T-helper 2 cell treated with Interferon-gamma antibody and Interleukin-4, amounts not matched to agents 5 μg/mL and 100 μg/mL, for 36 hours (primary cell): ENCODE measurements at places on chromosomes 16 and 17.

- no peak for DNase-seq
These were observed 2.7 kb downstream of the LDAF1 start for GRCh38 chr16:21161211-21161610.

DNA sequence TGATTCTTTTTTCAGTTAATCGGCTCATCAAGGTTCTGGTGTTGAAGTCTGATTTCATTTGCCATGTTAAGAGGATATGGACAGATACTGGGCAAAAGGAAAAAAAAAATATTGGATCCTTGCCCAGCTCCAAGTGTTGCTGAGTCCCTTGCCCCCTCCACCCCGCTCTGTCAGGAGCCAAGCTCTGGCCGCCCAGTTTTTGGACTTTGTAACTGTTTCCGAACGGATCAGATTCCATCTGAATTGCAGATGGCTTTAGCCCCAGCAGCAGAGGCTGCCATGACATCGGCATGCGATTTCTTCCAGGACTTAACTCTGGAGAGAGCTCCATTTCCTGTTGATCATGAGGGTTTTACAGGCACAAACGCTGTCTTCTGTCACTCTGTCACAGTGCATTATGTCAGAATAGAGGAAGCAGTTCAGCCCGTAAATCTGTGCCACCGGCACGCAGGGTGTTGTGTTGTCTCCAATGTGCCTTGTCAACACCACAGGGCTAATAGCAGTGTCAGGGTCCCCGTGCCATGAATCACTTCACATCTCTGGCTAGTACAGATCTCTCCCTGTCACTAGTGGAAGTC, 615.6 kb downstream of the MAF start:
- DNase-seq = no peak

DNA sequence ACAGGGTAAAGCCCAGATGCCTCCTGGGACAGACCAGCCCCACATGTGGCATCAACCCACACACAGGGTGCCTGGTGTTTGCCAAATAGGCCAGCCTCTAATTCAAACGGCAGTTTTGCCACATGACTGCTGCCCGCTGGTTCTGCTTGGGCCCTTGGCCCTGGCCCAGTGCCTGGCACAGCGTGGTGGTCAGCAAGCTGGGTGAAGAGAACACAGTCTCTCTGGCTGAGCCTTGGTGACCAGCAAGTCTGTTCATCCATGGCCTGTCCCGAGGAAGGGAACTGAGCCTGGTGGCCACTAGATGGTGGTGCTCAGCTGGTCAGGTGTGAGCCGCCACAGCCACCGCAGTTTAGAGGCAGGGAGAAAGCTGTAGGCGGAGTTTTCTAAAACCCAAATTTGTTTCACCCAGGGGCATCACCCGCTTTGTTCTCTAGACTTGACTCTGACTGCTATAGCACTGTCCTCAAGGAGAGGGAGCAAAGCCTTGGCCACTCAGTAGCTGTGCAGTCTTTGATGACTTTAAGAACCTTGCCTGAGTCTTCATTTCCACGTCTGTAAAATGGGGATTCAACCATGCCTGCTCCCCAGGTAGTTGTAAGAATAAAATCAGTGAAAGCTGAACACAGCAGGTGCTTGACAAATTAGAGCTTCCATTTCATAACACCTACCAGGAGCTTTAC, 4.7 kb upstream of the GFAP start:
- peak; percentile 71 for DNase-seq

- DNase-seq = no peak
These were observed 11.6 kb downstream of the KRTAP9-7 start for GRCh38 chr17:41287050-41287449.

DNA sequence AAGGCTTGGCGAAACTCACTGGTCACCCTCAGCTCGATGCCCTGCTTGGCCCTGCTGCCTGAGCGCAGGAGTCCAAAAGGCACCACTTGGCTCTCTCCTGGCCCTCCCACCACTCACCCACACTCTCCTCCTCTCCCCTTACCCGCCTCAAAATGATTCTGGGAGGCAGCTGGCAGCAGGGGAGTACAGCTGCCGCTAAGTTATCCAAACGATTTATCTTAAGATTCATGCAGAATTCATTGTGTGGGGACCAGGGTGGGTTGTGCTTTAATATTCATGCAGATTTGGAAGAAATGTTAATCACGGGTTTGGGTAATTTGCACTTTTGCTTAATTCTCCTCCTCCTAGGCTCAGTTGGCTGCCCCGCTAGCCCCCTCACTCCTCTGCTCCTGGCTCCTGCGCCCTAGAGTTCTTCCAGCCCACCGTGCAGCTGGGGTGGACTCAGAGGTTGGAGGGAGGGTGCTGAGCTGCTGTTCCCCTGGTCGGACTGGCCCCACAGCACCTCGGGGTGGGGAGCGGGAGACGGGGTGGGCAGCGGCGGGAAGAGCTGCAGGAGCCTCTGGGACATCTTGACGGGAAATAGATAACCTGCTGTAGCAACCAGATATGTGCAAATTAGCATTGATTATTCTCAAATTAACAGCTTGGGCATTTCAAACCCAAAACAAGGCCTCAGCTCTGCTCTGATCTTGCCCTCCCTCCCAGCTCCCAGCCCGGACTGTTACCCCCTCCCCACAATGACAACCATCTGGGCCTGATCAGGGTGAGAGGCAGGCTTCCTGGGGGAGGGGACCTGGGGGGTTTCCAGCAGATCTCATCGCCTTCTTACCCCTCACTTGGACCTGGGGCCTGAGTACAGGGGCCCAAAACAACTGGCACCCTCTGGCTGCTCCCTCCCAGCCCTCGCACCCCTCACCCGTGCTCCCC, 122.6 kb upstream of the RPL38 start:
- no peak for DNase-seq

GRCh38 chr16:27994686-27995085, 68.8 kb downstream of the GSG1L start:
- no peak for DNase-seq

DNA sequence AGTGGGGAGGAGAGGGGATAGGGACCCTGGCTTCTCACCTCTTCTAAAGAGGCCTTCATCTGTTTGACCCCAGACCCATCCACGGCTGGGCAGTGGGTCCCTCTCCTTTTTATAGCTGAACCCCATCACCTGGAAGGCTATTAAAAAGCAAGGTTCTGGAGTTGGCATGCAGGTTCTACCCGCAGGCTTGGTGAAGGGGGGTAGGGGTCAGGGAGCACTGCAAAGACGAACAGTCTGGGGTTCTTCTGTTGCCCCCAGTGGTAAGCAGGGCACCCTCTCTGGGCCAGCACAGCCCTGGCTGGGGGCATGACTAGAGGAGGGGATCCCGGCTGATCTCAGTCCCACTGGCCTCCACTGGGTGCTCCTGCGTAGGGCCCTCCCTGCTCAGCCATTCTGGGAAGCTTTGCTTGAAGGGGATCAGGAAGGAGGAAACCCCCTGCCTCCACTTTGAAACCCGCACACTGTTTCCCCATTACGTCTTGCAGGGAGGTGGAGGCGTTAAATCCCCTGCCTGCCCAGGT, 13.6 kb downstream of the CMIP start:
- no peak for DNase-seq

DNA sequence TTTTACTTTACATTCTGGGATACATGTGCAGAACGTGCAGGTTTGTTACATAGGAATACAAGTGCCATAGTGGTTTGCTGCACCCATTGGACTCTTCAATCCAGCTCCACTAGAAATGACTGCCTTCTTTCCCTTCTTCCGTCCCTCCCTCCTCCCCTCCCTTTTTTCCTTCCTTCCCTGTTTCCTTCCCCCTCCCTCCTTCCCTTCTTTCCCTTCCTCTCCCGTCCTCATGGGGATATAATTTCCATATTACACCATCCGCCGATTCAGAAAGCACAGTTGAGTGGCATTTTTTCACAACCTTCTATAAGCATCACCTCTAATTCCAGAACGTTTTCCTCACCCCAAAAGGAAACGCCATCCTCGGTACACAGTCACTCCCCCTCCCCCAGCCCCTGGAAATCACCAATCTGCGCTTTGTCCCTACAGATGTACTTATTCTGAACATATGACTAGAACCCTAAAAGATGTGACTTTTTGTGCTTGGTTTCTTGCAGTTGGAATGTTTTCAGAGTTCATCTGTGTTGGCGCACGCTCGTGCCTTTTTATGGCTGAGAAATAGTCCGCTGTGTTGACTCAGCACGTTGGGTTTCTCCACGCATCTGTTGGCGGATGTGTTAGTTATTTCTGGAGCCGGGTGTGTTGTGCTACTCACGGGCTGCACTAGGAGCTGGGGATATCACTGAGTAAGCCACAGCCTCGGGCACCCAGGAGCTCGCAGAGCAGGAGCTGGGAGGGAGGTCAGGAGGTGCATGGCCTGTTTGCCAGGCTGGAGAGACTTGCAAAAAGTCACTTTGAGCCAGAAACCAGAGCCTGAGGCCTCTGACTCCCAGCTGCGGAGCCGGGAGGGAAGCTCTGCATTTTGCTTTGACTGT, 336.4 kb downstream of the SEC14L1 start:
- DNase-seq = no peak

DNA sequence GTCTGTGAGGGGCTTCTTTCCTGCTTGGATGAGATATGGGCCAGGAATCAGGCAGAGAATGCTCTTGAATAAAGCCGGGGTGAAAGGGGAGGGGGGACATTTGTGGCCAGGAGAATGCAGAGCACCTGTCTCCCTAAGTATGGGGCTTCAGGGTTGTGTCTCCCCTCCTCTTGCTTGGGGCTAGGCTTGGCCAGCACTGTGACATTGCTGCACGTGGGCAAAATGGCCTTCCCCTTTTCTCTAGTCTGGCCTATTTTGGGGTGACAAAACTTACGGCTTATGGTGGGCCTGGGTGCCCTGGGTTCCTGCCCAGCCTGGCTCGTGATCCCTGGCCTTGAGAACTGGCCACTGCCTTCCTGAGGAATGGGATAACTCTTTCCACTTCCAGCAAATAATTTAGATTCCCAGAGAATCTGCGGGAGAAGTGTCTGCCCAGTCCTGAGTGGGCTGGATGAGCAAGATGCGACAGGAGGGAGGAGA, 5.6 kb downstream of the NFE2L1 start:
- no peak for DNase-seq

DNA sequence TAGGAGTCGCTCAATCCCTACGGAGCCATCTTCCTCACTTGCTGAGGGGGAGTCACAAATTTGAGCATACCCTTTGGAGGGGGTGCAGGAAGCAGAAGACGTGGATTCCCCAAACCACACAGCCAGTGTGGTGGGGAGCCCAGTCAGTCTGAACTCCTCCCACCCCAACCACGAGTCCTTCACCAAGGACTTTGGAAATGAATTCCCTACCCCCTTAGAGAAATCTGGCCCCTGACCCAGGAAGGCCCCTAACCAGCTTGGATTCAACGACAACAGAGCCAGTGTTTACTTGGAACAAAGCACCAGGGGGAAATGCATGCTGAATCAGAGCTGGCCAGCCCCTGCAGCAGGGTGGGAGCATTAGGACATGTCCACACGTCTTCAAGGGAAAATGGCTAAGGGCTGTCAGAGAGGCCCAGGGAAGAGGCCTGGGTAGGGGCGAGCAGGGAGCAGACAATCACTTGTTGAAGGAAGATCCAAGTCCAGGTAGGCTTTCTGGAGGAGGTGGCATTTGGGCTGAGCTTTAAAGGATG, 5.5 kb upstream of the TMEM92 start:
- DNase-seq = no peak

GRCh38 chr17:74128456-74129211, 74.8 kb upstream of the RPL38 start:
- DNase-seq = no peak

- no peak for DNase-seq
These were observed 11.2 kb downstream of the TFAP4 start for GRCh38 chr16:4261557-4262172.

DNA sequence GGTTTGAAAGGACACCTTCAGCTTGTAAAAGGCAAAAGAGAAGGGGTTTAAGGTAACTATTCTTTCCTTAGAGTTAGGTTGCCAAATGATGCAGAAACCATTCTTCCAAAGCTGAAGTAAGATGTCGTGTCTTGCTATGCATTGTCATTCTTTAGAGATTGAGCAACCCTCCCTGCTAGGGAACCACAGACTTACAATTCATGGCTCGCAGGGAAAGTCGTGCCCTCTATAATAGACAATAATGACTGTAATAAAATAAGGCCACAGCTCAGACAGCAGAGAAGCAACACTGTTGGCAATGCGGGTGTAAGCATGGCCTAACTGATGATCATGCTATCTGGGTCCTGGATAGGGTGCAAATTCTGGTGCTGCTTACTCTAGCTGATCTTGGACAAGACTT, 129.6 kb upstream of the CDH13 start:
- DNase-seq = no peak

- no peak for DNase-seq
These were observed 78.0 kb upstream of the CBX4 start for GRCh38 chr17:79916991-79917901.

- DNase-seq = no peak
These were observed 139.0 kb downstream of the RAB11FIP4 start for GRCh38 chr17:31530391-31530985.

- no peak for DNase-seq
These were observed 9.1 kb downstream of the CACNA1G start for GRCh38 chr17:50569592-50569991.
